ENCODE measurements at places on chromosomes 2 and 18.

GRCh38 chr18:46772357-46772756 lies 15.5 kb upstream of the ST8SIA5 start:
- DNase-seq = peak; percentile 42

DNA sequence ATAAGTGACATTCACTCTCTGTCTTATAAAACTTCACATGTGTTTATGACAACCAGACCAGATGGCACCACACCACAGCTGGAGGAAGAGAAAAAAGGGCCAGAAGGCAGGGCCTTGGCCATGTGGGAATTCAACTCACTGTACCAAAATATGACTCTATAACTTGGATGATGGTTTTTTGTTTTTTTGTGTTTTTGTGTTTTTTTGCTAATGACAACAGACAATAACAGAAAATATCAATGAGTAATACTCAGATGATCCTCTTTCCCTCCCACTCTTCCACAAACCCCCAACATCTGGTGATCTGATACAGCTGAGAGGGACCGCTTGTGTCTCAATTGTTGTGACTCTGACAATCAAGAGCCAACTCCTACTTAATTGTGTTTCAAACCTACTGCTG lies 12.4 kb downstream of the NMI start:
- no peak for DNase-seq

DNA sequence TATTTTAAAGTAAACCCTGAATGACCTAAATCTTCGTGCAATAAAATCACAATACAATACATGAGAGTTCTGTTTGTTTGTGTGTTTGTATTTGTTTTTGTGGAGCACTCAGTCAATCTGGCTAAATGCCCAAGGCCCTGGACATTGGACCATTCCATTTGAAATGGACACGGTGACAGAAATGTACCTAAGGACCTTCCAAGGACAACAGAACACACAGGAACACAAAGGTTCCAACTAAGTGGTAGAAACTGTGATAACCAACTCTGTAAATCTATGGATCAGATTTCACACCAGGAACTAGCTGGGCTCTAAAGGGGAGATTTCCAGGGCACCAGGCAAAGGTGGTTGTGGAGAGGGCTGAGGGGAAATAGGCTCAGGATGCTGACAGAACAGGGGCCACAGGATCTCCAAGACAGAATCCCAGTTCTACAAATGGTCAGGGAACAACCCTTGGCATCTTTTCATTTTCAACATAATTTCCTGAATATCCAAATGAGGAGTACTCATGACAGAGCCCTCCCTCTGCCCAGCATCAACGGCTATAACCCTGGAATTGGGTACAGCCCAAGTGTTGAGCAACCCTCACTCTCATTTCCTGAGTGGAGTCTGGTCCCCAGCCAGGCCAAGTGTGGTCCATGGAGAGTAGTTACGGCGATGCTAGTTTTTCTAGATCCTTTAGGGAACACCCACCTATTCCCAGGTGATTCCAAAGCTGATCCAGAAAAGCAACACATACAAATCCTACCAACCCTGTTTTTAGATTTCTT lies 78.4 kb downstream of the NCKAP5 start:
- no peak for DNase-seq

DNA sequence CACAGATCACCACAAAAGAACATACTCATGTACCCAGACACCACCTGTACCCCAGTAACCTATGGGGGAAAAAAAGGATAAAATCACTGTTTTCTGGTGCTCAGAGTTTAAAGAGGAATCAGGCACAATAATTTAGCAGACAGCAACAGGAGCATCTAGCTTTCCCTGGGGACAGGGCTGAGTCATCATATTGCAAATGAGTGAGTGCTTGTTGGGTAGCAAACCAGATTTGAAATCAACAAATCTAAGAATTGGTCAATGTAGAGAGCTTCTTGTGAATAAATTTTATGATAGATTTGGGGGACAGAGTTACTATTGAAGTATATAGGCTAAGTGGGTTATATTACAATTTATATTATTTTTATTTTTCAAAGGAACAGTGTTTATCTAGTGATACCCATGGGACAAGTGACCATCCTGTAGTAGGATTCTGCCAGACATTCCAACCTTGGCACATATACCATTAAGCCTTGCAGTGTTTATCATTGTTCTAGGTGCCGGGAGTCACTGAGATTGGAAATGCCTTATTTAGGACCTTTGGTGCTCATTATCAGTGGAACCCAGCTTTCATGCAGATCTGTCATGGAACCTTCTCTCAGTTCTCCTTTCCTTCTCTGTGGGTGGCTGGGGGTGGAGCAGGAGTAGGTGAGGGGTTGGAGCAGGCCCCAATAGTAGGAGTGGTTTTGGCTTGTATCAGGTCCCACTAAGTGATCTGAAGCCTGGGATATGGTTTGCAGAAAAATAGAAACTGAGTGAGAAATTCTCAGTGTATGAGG lies 117.2 kb downstream of the CERS6 start:
- no peak for DNase-seq

DNA sequence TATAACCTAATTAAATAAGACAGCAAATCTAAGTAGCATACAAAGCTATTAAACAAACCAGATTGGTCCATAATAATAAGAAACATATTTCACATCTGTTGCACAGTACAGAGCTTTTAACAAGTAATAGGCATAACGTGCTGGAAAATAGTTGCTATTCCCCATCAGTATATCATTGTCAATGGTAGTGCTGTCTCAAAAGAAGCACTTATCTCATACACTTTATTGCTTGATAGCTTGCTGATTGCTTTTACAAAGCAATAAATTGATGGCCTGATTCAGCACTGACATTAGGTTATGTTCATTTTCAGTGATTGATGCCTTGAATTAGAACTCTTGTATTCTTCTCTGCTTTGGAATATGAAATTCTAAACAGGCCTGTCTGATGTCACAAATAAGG lies 641.7 kb downstream of the CBLN2 start:
- DNase-seq = no peak

DNA sequence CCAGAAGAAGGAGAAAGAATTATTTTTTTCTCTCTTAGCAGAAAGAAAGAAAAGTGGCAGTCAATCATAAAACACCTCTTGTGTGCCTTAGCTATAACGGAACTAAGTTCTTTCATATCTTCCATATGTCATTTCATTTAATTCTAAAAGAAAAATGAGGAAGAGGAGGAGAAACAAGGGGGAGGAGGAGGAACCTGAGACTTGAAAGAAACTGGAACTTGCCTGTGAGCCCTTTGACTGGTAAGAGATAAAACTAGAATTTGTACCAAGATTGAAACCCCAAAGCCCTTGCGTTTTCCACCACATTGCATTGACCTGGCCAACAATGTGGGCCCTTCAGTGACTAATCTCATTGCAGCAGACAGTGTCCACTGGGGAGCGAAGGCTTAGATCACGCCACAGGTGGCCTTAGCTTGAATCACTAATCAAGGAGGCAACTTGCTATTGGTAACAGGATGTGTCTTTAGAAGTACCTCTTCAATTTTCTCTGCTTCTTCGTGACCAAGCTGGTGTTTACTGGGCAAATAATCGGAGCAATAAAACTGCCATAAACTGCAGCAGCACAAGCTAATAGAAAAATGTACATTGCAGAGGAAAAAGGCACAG lies 307.9 kb downstream of the CLIP4 start:
- DNase-seq = no peak

- DNase-seq = no peak
Observed at GRCh38 chr2:11925295-11926066, 179.0 kb downstream of the LPIN1 start.

DNA sequence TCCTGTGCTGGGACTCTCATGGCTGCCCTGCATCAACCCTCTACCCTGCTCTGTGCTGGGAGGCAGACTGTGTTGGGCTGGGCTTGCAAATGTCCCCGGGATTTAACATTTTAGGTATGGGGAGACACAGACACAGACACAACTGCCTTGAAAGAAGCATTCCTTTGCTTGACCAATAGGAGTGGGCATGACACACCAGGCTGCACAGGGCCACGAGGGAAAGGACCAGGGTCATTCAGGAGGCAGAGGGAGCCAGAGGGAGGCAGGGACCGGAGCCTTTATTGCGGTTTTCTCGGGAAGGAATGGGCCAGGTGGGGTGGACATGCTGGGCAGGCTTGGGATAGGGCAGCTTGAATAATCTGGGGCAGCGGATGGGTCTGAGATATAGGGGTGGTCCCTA lies 238.7 kb upstream of the COPS8 start:
- no peak for DNase-seq

DNA sequence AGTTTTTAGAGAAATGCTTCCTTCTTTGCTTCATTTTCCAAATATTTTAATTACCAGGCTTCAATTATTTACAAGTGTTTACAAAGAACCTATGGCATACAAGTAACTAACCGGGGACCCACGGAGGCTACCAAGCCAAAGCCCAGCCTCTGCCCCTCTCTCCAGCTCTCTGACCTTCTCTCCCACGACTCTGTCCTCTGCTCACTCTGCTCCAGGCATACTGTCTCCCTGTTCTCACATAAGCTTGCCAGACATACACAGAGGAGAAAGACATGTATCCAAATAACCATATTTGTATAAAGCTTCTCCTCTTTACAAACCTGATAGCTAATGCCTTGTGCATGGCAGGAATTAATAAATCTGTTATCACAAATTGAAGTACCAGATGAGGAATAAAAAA lies 141.3 kb downstream of the ZNF521 start:
- no peak for DNase-seq

DNA sequence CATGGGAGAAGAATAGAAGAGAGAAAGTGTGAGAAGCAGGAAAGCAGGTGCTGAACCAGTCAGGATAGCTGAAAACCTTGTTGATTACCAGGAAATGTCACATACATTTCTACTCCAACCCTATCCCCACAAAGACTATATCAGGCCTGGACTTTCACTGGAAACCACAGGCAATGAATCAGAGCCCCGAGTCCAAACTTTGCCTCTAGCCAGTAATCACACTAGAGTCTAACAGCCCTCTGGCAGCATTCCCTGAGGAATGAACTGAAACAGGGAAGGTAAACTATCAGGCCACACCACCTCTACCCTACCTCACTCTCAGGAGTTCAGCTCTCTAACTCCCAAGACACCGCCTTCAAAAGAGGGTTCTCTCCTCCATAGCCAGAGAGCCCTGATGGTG lies 18.7 kb upstream of the IHH start:
- DNase-seq = no peak

DNA sequence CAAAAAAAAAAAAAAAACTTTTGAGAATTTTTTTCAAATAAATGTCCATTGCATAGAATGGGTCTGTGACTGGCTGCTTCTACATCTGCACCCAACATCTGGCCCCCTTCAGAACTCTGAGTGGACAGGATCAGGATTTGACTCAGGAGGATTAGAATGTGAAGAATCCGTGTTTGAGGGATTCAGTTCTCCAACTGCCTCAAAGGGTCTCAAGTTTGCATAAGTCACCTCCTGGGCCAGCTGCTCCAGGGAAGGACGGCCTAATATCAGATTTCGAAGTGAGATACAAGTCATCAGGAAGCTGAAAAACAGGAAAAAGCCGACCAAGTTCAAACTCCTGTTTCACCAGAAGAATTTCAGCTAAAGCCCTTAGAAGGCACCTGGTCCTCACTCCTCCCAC lies 10.9 kb downstream of the MAT2A start:
- DNase-seq = no peak

DNA sequence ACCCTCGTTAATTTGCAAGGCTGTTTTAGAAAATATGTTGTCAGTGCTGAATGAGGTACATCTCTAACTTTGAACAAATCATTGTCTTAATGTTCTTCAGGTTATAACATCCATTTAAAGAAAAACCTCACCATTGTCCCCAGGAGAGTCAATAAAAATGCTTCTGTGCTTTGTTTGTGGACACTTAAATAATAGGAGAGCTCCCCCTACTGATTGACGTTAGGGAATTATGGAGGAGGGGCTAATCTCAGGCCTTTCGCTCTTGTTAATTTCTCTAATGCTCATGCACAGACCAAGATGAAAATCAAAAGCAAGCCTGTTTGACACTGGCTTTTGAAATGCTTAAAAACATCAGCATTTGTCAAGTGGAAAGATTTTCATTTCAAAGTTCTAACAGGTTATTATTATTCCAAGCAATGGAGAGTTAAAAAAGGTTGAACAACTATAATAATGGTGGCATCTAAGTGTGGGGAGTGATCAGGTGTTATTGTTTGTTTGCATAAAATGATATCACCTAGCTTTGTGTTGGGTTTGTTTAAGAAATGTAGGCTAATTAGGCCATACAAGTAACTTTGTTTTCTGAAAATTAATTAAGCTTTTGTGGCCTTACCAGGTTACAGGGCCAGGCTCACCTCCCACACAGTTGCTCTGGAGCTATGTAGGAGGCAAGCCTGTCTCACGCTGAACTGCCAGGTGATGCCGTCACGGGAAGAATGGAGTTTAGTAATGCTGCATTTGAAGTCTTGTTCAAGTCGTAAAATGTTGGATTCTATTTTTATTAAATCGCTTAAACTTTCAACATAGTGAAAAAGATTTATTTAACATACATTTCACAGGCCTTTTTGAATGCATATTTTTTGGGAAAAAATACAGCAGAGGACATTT lies 51.7 kb upstream of the SMIM21 start:
- DNase-seq = peak; percentile 40

DNA sequence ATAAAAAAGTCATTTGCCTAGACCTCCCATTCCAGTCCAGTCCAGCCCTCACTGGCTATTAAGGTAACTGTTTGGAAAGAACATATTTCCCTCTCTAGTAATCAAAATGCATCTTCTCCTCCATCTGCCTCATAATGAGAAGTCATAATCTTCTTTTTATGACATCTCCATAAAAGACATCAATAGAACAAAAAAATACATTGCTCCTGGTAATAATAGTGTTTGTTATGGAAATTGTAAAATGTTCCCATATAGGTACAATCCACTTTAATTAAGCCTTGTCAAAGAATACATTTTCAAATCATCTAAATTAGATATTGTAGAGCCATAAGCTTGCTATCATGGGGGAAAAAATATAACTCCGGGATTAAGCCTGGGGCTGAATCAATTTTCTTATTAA lies 461.6 kb downstream of the LRATD1 start:
- DNase-seq = no peak

DNA sequence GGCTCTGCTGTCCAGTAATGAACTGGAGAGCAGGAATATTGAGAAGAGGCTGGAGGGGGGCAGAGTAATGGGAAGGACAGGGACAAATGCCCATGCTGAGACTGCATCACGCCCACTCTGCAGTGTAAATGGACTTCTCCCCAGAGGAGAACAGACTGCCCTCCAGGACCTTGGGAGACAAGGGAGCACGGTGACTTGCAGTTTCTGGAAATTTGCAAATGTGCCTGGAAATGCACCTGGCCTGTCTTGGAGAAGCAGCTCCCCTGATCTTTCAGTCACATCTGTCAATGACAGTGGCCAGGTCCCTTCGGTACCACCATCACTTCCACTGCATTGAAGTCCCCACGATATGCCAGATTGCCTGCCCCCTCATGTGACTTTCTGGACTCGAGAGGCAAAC lies 178.7 kb upstream of the SH3BP4 start:
- DNase-seq = no peak

GRCh38 chr2:231455222-231455621 lies 9.1 kb downstream of the NCL start:
- no peak for DNase-seq

GRCh38 chr2:163701399-163702195 lies 34.2 kb downstream of the FIGN start:
- DNase-seq = no peak
